ENCODE measurements at places on chromosomes 2 and 18. TPM values are rescaled to one million over a fixed set of nuclear protein-coding genes. Genes with fewer than 3 reads are reported as not detected.

DNA sequence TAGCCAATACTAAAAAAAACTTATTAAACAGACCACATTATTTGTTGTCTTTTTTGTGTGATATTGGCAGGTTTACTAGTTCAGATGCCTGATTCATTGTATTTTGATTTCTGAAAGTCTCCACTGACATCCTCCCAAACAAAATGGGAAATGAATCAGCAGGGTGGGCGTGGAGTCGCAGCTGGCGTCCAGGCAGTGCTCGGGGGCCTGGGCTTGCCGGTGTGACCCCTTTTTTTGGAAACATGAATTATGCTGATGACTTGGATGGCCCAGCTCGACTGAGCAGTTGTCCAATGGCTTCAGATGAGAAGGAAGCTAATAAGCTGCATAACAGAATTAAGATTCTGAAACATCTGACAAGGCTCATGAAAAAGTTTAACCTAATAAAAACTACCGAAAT, 1.7 kb upstream of the KCNG2 start:
- DNase-seq, result no peak
- peaks cover 85% of the 10 kb centered on the region for H3K27me3 ChIP-seq
- H3K36me3 ChIP-seq, result no peaks in the 10 kb centered on the region
- peaks cover 14% of the 10 kb centered on the region for H3K4me1 ChIP-seq

DNA sequence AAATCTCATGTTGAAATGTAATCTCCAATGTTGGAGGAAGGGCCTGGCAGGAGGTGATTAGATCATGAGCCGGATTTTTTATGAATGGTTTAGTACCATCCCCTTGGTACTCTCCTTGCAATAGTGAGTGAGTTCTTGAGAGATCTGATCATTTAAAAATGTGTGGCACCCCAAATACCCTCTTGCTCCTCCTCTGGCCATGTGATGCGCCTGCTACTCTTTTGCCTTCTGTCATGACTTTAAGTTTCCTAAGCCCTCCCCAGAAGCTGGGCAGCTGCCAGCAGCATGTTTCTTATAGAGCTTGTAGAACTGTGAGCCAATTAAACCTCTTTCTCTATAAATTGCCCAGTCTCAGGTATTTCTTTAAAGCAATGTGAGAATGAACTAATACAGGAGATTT, 72.6 kb upstream of the FIGN start:
- peaks cover 2% of the 10 kb centered on the region for H3K4me1 ChIP-seq
- no peak for DNase-seq
- no peaks in the 10 kb centered on the region for H3K27me3 ChIP-seq
- no peak overlapping the region for H3K4me3 ChIP-seq
- H3K36me3 ChIP-seq, result no peaks in the 10 kb centered on the region

CHRND gene
- total RNA-seq, result not detected

GPN1 gene
- total RNA-seq, result 36.7 TPM

PLCD4 gene
- 1.0 TPM for total RNA-seq

DNA sequence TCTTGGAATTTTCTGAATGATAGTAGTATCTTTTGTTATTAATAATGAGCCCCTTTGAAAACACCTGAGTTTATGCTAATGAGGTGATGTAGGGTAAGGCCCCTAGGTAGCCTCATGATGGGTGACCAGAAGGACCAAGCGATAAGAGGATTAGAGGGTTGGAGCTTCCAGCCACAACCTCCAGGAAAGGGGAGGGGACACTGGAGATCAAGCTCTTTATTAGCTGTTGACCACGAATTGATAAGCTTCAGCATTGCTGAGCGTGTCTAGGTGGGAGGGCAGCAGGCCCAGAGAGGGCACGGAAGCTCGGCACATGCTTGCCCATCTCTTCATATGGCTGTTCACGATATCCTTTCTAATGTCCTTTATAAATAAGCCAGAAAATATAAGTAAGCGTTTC, 39.0 kb downstream of the KIAA2012 start:
- peaks cover 36% of the 10 kb centered on the region for H3K4me1 ChIP-seq
- no peaks in the 10 kb centered on the region for H3K27me3 ChIP-seq
- no peak overlapping the region for H3K27ac ChIP-seq

LYG2 gene
- total RNA-seq, result not detected

RAX gene
- not detected for total RNA-seq

DNA sequence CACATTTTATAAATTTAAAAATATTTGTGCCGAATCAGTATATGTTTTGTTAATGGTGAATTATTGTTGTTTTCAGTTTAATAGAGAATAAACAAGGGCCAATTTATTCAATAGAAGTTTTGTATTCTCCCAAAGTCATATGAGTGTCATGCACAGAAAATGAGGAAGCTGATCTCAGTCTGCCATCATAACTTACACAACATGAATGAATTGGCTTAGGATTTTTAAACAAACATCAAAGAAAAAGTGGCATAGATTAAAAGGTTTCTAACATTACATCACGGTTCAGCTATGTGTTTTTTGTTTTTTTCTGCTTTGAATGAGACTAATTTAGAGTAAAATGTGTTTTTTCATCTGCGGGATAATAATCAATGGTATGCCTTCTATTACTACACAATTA, 123.4 kb upstream of the CTNNA2 start:
- DNase-seq, result no peak
- H3K36me3 ChIP-seq, result no peaks in the 10 kb centered on the region
- H3K4me3 ChIP-seq, result no peak overlapping the region
- peak overlapping the region; percentile 48 for H3K27ac ChIP-seq

DNA sequence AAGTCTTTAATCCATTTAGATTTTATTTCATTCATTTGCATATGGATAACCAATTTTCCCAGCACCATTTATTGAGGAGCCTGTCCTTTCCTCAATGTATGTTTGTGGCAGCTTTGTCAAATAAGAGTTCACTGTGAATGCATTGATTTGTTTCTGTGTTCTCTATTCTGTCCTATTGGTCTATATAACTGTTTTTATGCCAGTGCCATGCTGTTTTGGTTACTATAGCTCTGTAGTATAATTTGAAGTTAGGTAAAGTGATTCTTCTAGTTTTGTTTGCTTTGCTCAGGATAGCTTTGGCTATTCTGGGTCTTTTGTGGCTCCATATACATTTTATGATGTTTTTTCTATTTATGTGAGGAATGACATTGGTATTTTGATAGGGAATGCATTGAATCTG, 7.4 kb downstream of the MYO3B start:
- H3K27me3 ChIP-seq, result no peaks in the 10 kb centered on the region
- no peak for DNase-seq
- H3K4me1 ChIP-seq, result peaks cover 12% of the 10 kb centered on the region
- H3K27ac ChIP-seq, result no peak overlapping the region
- H3K4me3 ChIP-seq, result no peak overlapping the region
- peaks cover 47% of the 10 kb centered on the region for H3K36me3 ChIP-seq

SLC4A3 gene
- 25.7 TPM for total RNA-seq

CYS1 gene
- 1.4 TPM for total RNA-seq

LHCGR gene
- not detected for total RNA-seq

- no peaks in the 10 kb centered on the region for H3K27me3 ChIP-seq
- H3K4me1 ChIP-seq, result peaks cover 13% of the 10 kb centered on the region
- DNase-seq, result no peak
- H3K27ac ChIP-seq, result peak overlapping the region; percentile 64
- H3K36me3 ChIP-seq, result peaks cover 3% of the 10 kb centered on the region
- no peak overlapping the region for H3K4me3 ChIP-seq
These were observed 130.2 kb upstream of the ID2 start for GRCh38 chr2:8551622-8552074.

CCDC102B gene
- 8.2 TPM for total RNA-seq

- H3K36me3 ChIP-seq, result no peaks in the 10 kb centered on the region
- no peak for DNase-seq
- H3K4me1 ChIP-seq, result no peaks in the 10 kb centered on the region
- no peaks in the 10 kb centered on the region for H3K27me3 ChIP-seq
These were observed 144.2 kb upstream of the NABP1 start for GRCh38 chr2:191533693-191534180.

ODC1 gene
- 148 TPM for total RNA-seq

DNA sequence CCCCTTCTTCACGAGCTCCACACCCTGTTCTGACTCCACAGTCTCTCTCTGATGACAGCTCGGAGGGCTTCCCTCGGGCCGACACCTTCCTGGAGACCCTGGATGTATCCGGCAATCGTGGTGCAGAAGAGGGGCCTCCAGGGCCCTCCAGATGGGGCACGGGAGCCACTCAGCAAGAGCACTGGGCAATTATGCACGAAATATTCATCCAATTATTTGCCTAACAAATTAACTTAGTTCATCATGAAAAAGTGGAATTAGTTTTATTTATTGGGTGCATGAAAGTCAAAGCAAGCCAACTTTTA, 277.3 kb upstream of the HDAC4 start:
- no peak overlapping the region for H3K27ac ChIP-seq
- no peaks in the 10 kb centered on the region for H3K4me1 ChIP-seq
- H3K4me3 ChIP-seq, result no peak overlapping the region
- peaks cover 28% of the 10 kb centered on the region for H3K27me3 ChIP-seq
- no peaks in the 10 kb centered on the region for H3K36me3 ChIP-seq

GRCh38 chr2:457262-457661, 169.4 kb upstream of the ALKAL2 start:
- no peak for DNase-seq
- H3K4me3 ChIP-seq, result no peak overlapping the region
- peaks cover 29% of the 10 kb centered on the region for H3K27me3 ChIP-seq
- no peaks in the 10 kb centered on the region for H3K36me3 ChIP-seq
- H3K4me1 ChIP-seq, result peaks cover 4% of the 10 kb centered on the region

RESP18 gene
- total RNA-seq, result not detected

- H3K4me1 ChIP-seq, result peaks cover 23% of the 10 kb centered on the region
- no peak overlapping the region for H3K4me3 ChIP-seq
- H3K27me3 ChIP-seq, result peaks cover 14% of the 10 kb centered on the region
These were observed 84.9 kb upstream of the MGAT4A start for GRCh38 chr2:98815795-98816194.

DNA sequence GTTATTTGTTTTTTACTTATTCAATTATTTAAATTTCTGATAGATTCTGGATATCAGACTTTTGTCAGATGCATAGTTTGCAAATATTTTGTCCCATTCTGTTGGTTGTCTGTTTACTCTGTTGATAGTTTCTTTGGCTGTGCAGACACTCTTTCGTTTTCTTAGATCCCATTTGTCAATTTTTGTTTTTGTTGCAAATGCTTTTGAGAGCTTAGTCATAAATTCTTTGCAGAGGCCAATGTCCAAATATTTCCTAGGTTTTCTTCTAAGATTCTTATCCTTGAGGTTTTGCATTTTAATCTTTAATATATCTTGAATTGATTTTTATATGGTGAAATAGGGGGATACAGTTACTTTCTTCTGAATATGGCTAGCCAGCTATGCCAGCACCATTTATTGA, 112.7 kb upstream of the SESTD1 start:
- no peak overlapping the region for H3K4me3 ChIP-seq
- H3K36me3 ChIP-seq, result no peaks in the 10 kb centered on the region
- H3K27me3 ChIP-seq, result peaks cover 4% of the 10 kb centered on the region
- no peak for DNase-seq
- no peaks in the 10 kb centered on the region for H3K4me1 ChIP-seq

FAHD2A gene
- 43.3 TPM for total RNA-seq

- peaks cover 13% of the 10 kb centered on the region for H3K36me3 ChIP-seq
- no peak for DNase-seq
- no peak overlapping the region for H3K27ac ChIP-seq
- H3K4me3 ChIP-seq, result no peak overlapping the region
These were observed 154.4 kb upstream of the EPAS1 start for GRCh38 chr2:46142546-46143428.

GRCh38 chr2:231457101-231457500, 7.2 kb downstream of the NCL start:
- H3K27ac ChIP-seq, result no peak overlapping the region
- no peak overlapping the region for H3K4me3 ChIP-seq
- peaks cover 19% of the 10 kb centered on the region for H3K4me1 ChIP-seq
- peaks cover 55% of the 10 kb centered on the region for H3K36me3 ChIP-seq
- H3K27me3 ChIP-seq, result no peaks in the 10 kb centered on the region

DNA sequence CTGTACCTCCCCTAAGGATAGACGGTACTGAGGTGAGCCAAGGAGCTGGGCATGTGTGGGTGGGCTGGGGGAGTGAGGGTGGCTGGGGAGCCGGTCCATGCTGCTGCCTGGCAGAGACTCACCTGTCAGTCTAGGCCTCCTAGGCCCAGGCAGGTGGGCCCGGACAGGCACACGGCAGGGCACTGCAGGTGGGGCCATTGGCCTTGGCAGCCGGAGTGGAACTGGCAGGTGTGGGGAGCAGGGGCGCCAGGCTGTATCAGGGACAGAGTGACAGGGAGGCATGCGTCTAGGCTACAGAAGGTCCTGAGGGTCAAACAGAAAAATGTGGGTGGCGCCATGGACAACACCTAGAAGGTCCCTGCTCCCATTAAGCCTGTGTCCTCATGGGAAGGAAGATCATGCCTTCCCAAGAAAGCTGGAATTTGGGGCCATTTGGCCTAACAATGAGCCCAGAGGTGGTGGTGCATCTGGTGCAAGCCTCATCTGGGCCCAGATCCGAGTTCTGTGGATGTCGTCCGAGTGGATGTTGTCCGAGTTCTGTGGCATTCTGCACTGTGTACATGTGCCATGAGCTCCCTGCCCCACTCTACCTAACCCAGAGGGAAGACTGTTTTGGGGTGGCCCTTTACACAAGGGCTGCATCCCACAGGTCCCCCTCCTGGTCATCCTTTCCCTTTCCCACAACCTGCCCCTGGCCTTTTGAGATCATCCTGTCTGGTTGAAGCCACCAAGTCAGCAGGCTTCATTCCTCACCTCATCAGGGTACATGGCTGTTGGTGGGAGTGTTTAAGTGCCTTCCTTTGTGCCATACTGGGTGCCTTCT, 249.7 kb downstream of the GLI2 start:
- H3K4me3 ChIP-seq, result no peak overlapping the region
- H3K27me3 ChIP-seq, result no peaks in the 10 kb centered on the region
- H3K4me1 ChIP-seq, result no peaks in the 10 kb centered on the region

- H3K27ac ChIP-seq, result peak overlapping the region; percentile 75
- H3K36me3 ChIP-seq, result no peaks in the 10 kb centered on the region
- peaks cover 78% of the 10 kb centered on the region for H3K4me1 ChIP-seq
- no peaks in the 10 kb centered on the region for H3K27me3 ChIP-seq
- no peak for DNase-seq
These were observed 72.8 kb downstream of the TNS1 start for GRCh38 chr2:217929757-217930707.

- H3K4me1 ChIP-seq, result no peaks in the 10 kb centered on the region
- H3K27me3 ChIP-seq, result no peaks in the 10 kb centered on the region
- no peak for DNase-seq
- H3K4me3 ChIP-seq, result no peak overlapping the region
- peaks cover 44% of the 10 kb centered on the region for H3K36me3 ChIP-seq
These were observed 23.1 kb downstream of the DGUOK start for GRCh38 chr2:73949802-73950201.

GRCh38 chr2:26571316-26571715, 69.8 kb downstream of the CIB4 start:
- H3K4me3 ChIP-seq, result no peak overlapping the region
- no peak overlapping the region for H3K27ac ChIP-seq
- no peaks in the 10 kb centered on the region for H3K4me1 ChIP-seq
- H3K27me3 ChIP-seq, result peaks cover 73% of the 10 kb centered on the region
- no peaks in the 10 kb centered on the region for H3K36me3 ChIP-seq

L3MBTL4 gene
- 15.9 TPM for total RNA-seq

GRCh38 chr18:37138456-37138855, 309.5 kb downstream of the KIAA1328 start:
- no peak overlapping the region for H3K27ac ChIP-seq
- H3K36me3 ChIP-seq, result peaks cover 5% of the 10 kb centered on the region
- H3K27me3 ChIP-seq, result no peaks in the 10 kb centered on the region

DNA sequence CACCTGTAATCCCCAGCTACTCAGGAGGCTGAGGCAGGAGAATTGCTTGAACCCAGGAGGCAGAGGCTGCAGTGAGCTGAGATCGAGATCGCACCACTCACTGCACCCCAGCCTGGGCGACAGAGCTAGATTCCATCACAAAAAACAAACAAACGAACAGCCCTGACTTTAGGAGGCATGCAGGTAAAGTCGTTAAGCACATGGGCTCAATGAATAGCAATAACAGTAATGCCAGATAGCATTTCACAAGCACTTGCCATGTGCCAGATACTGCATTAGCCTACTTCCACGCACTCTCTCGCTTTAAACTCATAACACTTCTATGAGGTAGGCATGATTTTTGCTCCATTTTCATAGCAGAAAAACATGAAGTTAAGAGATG, 135.6 kb upstream of the KLHL14 start:
- DNase-seq, result no peak
- no peaks in the 10 kb centered on the region for H3K36me3 ChIP-seq
- H3K27me3 ChIP-seq, result peaks cover 18% of the 10 kb centered on the region
- no peak overlapping the region for H3K4me3 ChIP-seq

Measured in mesothelial cell of epicardium (in vitro differentiated cells).